ENCODE measurements at places on chromosomes 7 and 10. TPM values are rescaled to one million over a fixed set of nuclear protein-coding genes. Genes with fewer than 3 reads are reported as not detected.

GRCh38 chr7:44073664-44074348 is 8.4 kb upstream of the PGAM2 start:
- H3K36me3 ChIP-seq, result peaks cover 41% of the 10 kb centered on the region
- H3K4me3 ChIP-seq, result no peak overlapping the region
- no peak overlapping the region for H3K27ac ChIP-seq
- DNase-seq, result no peak

GRCh38 chr7:155962191-155962967 is 150.1 kb upstream of the SHH start:
- H3K4me3 ChIP-seq, result no peak overlapping the region
- H3K27me3 ChIP-seq, result no peaks in the 10 kb centered on the region
- H3K4me1 ChIP-seq, result no peaks in the 10 kb centered on the region
- H3K36me3 ChIP-seq, result no peaks in the 10 kb centered on the region
- DNase-seq, result no peak

GRCh38 chr10:5424751-5425150 is 12.4 kb downstream of the NET1 start:
- no peak overlapping the region for H3K4me3 ChIP-seq
- H3K27me3 ChIP-seq, result no peaks in the 10 kb centered on the region
- no peak overlapping the region for H3K27ac ChIP-seq

DNA sequence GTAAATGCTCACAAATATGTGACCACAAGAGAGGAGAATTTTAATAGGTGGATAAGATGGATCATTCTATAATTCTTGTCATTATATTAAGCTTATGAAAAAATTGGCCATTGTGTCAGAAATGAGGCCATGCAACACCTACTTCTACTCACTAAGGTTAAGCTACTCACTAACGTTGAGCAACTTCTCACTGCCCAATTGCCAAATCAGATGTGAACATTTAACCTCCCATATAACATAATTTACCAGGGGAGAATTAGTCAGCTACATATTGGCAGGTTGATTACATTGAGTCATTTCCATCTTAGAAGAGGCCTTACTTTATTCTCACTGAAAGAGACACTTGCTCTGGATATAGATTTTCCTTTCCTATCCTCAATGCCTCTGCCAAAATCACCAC is 211.2 kb upstream of the DGKB start:
- no peak overlapping the region for H3K27ac ChIP-seq
- DNase-seq, result no peak
- no peaks in the 10 kb centered on the region for H3K4me1 ChIP-seq
- H3K4me3 ChIP-seq, result no peak overlapping the region

DNA sequence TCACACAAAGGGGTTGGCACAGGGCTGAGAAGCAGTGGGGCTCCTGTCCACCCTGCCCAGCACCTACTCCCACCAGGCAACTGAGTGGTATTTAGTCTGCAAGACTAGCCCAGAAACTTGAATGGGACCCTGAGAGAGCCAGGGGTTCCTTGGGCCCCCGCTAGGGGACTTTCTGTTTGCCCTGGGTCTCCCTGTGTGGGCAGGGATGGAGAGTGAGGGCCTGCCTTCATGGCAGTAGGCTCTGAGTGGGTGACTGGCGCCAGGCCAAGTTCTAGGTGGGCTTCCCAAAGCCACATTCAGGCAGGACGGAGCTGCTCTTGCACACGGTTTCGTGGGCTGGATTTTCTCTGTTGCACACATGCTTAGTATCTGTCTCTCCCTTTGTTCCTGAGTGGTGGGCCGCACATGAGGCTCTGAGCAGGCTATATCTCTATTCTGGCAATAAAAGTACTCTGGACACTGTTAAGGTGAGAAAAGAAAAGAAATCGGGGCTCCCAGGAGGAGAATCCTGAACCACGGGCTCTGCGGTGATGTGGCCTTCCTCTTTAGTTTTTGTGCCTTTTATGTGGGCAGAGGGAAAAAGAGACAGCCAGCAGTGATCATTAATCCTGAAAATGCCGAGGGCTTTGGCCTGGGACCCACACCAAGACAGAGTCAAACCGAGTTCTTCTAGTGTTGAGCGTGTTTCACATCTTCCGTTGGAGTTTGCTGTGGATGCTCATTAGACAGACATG is 26.9 kb downstream of the IL2RA start:
- H3K27ac ChIP-seq, result no peak overlapping the region
- peaks cover 74% of the 10 kb centered on the region for H3K4me1 ChIP-seq
- H3K4me3 ChIP-seq, result no peak overlapping the region

PPP1R9A gene
- total RNA-seq, result not detected

SYT15B gene
- not detected for total RNA-seq

GIMAP1 gene
- 97.6 TPM for total RNA-seq
